ENCODE measurements at places on chromosomes 16 and 17.

DNA sequence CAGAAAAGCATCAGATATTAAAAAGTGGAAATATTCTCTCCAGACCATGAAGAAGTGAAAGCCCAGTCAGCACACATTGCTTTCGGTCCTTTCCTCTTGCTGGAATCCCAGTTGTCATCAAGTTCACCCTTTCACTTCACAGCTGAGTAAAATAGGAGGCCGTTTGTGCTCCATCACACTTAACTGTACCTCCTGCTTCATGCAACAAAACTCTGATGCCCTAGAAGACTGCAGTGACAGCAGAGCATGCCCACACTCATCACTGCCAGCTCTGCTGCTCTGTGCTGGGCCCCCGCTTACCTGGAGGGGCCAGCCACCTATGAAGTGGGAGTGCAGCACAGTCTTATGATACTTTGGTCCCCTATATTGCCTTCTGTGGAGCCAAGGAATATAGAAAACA is 62.5 kb downstream of the N4BP1 start:
- no peak for DNase-seq

DNA sequence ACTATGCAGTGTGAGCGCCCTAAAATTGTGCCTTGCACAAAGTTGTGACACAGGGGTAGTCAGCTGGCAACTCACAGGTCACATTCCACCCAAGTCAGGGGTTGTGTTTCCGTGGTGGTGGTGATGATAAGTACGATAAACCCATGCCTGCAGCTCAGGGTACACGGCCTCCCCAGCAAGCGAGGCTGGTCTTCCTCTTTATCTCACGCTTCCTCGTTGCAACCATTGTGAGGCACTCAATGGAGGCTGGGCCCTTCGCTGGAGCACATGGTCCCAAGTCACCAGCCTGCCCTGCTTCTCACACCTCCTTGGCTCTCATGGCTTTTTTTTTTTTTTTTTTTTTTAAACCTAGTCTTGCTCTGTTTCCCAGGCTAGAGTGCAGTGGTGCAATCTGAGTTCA is 307.5 kb downstream of the CPPED1 start:
- no peak for DNase-seq

GRCh38 chr17:61150686-61151299 is 248.8 kb upstream of the TBX2 start:
- no peak for DNase-seq

- no peak for DNase-seq
Observed at GRCh38 chr16:88531931-88532433, 38.2 kb upstream of the ZC3H18 start.

GRCh38 chr16:78647491-78647890 is 548.0 kb downstream of the WWOX start:
- DNase-seq, result no peak

DNA sequence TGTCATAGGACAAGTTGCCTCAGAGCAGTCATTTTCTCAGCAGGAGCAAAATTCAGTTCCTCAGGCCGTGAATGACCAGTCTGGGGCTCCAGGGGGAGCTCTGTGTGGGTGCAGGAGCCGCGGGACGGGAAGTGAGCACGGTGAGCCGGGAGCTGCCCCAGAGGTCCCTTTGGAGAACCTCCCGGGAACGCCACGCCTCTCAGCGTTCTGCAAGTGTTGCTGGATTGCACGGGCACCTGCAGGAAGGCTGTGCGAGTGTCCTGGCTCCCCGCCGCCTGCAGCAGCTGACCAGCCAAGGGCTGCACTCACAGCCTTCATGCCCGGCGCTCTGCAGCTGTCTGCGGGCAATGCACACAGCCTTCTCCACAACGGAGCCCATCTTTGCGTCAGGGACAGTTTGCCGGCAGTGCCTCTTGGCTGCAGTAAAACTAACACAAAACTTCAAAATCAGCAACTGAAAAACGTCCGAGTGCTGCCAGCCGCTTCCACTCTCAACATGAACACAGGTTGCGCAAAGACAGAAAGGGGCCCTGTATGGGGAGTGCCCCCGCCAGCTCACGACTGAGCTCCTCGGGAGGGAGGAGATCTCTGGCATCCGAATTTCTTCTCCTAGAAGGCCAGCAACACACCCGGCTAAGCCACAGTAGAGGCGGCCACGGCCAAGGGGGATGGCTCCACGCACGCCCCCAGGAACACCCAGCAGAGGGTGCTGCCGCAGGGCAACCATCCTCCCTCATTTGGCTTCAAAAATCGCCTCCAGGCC is 16.0 kb downstream of the NDUFAF8 start:
- peak; percentile 27 for DNase-seq

DNA sequence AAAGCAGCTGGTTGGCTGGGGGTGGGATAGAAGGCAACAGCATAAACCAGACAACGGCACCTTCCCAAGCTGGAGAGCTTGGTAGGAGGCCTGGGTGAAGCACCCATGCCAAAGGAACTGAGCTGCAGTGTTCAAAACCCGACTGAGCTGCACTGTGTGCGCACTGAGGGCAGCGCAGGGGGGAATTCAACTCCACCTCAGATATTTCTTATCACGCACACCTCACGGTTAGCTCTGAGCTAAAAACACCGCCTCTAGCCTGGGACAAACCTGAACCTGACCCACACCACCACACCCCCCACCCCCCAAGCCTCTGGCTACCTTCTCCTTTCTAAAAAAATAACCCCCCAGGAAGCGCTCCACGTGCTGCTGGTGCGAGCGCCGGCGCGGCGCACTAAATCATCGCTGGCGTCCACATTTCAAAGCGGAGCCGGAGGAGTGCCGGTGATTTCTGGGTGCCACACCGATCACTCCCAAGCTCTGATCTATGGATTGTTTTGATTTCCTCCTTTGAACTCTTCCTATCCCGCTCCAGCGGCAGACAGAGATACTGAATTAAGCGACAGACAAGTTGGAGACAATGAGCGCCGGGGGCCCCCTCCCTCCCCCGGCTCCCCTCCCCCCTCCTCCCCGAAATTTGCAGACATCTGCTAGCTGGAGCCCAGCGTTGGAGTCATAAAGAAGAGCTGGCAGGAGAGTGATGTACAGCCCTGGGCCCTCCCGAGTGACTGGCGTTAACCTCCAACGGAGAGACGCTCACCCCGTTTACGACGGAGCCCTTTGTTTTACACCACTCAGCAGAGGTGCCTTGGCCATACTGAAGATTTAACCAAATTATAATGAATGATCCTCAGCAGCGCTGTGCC is 85.0 kb downstream of the NOG start:
- no peak for DNase-seq

GRCh38 chr16:56549161-56549560 is 15.7 kb upstream of the MT4 start:
- no peak for DNase-seq

- no peak for DNase-seq
Observed at GRCh38 chr16:58086381-58087208, 42.6 kb downstream of the CFAP20 start.

GRCh38 chr16:11536104-11536866 is 50.4 kb downstream of the LITAF start:
- DNase-seq, result no peak

GRCh38 chr17:19470530-19471261 is 59.7 kb downstream of the RNF112 start:
- peak; percentile 40 for DNase-seq

DNA sequence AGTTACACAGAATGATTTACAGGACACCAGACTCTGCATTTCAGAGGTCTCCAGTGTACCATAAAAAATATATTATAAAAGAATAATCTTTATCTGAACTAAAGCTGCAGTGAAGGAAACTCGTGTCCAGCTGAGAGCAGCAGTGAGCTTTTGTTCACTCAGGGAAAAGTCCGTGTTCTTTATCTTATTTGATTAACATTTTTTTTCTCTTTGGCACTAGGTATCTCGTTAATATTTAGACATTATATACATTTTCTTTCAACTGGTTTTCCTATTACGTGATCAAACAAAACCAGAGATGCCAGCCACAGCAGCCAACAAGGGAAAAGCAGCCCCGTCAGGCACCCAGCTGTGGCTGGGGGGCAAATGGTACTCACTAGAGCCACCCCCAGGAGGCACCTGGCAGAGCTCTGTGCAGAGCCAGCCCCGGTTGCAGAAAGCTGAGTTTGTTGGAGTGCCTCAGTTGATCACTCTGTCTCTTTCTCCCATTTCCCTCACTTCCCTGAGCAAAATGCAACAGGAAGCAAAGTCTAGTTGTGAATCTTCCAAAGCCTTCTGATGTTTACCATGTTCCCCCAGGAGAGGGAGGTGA is 1.1 kb upstream of the HS3ST4 start:
- DNase-seq, result no peak

Data from NCI-H187 treated with DMSO at 0.1 percent for 48 hours (cell line).